ENCODE measurements at places on chromosomes 7 and 10.
A peak's percentile ranks its signal among the peaks of the same experiment; 100 is the strongest.

GRCh38 chr10:44339218-44339617 lies 45.7 kb downstream of the CXCL12 start:
- no peak for DNase-seq

GRCh38 chr10:30027057-30028005 lies 32.1 kb downstream of the JCAD start:
- peak; percentile 43 for DNase-seq

GRCh38 chr10:15216700-15217099 lies 48.2 kb upstream of the NMT2 start:
- DNase-seq = no peak

GRCh38 chr10:48462482-48463020 lies 142.3 kb downstream of the ARHGAP22 start:
- no peak for DNase-seq

- no peak for DNase-seq
Observed at GRCh38 chr10:44651834-44652233, 259.3 kb upstream of the TMEM72 start.

- DNase-seq = no peak
Observed at GRCh38 chr10:20521186-20521585, 375.9 kb downstream of the NEBL start.

DNA sequence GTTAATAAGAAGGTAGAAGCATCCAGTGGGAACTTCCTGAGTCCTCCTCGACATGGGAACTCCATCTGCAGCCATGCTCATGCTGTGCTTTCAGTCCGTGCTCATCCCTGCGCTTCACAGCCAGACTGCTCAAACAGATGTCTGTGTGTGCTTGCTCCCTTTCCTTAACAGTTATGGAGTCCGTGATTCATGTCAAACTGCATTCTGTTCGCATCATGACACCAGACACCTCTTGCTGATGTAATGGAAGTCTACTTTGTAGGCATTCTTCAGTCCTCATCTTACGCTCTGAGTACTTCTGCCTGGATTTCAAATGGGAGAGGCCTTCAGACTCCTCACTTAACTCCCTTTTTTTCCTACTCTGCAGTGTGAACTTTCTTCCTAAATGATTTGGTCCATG lies 304.9 kb downstream of the SUGCT start:
- no peak for DNase-seq

DNA sequence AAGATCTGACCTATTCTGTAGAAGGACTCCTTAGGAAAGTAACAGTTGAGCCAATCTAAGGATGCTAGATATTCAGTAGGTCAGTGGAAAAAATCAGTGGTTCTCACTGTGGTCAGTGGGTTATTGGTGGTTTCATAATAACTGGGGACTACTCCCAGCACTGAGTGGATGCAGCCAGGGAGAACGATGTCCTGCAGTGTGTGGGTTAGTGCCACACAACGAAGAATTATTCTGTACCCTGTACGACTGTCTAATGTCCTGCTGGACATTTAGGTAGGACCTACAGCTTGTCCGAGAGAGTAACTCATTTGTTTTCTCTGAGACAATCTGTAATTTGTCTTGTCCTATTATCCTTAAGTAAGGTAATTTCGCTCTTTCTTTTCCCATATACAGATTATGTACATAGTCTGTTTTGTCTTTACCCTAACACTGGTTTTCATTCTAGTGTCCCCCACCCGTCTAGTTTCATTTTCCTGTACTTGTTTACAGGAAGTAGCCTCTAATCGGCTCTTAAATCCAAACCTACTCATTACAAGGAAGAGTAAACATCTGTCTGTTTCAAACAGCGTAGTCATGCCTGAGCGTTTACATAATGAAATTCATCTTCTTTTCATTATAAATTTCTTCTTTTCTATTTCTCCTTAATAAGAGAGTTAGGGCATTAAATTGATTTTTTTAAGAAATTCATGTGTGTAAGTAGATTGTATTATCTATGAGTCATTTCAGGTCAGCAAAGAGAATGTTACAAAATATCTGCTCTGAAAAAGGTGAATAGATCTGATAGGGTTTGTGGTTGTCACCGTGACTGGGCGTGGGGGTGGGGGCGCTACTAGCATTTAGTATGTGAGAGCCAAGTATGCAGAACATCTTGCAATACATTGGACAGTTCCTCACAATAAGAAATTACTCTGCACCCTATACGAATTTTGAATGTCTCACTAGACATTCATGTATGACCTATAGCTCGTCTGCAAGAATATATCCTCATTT lies 8.3 kb upstream of the ZC3HAV1L start:
- peak; percentile 14 for DNase-seq

GRCh38 chr7:158863611-158864506 lies 7.5 kb downstream of the DYNC2I1 start:
- DNase-seq = no peak

DNA sequence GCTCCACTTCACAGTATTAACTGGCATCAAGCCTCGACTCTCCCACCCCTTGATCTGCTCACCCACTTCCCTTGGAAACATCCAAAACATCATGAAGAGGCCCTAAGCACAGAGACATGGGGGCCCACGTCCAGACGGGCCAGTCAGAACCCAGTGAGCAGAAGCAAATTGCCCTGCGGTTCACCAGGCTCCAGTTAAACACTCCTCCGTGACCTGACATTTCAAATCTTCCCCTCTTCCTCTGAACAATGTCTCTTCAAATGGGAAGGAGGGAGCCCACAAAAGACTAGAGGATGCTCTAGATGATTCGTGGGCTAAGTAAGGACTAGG lies 44.8 kb downstream of the CLEC2L start:
- no peak for DNase-seq

DNA sequence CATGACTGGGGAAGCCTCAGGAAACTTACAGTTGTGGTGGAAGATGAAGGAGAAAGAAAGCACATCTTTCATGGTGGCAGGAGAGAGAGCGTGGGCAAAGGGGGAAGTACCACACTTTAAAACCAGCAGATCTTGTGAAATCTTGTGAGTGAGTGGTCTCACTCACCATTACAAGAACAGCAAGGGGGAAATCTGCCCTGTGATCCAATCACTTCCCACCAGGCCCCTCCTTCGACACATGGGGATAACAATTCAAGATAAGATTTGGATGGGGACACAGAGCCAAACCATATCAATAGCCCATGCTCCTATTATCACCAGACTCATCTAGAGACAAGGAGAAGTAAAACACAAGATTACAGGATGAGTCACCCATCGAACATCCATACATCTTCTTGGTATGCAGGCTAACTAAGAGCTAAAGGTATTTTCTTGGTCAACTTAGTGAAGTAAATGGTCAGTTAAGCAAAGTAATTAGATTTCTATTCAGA lies 55.3 kb upstream of the YAE1 start:
- no peak for DNase-seq

DNA sequence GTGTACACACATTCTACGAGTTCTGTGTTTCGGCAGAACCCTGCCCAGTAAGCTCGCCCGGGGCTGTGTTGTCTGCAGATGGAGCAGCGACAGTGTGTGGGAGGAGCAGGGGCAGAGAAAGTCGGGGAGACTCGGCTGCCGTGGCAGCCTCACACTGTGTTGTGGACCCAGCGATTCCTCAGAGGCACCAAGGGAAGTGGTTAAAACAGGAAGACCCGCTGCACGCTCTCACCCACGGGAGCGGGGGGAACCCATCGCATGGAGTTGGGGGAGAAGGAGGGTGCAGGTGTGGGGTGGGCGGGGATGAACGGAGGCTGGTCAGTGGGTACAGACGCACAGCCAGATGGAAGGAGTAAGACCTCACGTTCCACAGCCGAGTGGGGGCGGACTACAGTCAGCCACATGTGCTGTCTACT lies 250.2 kb downstream of the ELFN1 start:
- no peak for DNase-seq

GRCh38 chr7:128176696-128177095 lies 64.4 kb upstream of the LEP start:
- no peak for DNase-seq

DNA sequence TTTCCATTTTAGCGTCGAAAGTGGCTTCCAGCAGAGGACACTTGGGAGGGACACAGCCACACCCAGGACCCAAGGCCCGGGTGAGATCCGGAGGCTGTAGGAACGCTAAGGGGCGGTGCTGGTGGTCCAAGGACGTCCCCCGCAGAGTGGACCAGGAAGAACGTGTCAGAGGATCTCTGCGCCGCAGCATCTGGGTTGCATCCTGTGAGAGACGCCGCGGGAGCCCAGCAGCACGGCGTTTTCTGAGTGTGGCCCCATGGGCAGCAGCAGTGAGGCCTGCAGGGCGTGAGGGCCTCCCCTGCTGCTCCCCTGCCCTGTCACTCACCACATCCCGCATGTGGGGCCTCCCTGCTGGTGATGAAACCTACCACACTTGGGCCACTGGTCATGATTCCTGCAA lies 40.5 kb upstream of the BNIP3 start:
- no peak for DNase-seq

DNA sequence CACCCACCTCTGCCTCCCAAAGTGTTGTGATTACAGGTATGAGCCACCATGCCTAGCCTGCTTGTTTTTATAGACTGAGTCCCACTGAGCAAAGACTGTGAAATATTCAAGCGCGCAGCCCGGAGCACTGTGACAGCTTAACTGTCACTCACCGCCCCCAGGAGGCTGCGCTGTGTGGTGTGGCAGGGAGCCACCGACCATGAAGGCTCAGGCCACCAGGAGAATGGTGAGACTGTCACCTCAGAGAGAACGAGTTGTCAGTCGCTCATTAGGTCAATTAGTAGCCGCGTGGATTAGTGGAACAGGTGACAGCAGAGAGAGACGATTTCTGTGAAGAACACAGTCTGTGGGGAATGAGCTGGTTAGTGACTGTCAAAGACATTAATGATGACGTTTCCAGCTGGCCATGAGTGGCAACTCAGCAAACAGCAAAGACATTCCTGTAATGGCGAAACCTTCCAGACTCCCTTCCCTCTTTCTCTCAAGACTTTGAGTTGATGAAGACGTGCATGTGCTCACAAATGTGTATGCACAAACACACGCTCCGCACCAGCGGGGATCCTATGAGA lies 64.5 kb downstream of the CYCS start:
- DNase-seq = no peak

DNA sequence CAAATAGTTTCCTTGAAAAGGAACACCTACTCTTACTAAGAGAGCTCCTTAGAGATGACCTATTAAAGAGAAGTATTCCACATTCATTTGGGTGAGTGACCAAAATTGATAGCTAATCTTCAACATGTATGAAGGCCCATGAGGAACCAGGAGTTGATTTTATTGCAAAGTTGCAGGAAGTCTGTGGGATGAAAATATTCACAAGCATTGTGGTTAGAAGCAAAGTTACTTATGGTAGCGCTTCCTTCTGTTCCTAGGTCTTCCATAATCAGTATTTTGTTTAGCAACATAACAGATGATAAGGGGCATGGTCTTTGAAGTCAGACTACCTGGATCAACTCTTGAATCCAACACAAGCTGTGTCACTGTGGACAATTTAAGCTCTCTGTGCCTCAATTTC lies 164.5 kb downstream of the DGKB start:
- no peak for DNase-seq

GRCh38 chr10:43264344-43264964 lies 2.4 kb downstream of the RASGEF1A start:
- no peak for DNase-seq

DNA sequence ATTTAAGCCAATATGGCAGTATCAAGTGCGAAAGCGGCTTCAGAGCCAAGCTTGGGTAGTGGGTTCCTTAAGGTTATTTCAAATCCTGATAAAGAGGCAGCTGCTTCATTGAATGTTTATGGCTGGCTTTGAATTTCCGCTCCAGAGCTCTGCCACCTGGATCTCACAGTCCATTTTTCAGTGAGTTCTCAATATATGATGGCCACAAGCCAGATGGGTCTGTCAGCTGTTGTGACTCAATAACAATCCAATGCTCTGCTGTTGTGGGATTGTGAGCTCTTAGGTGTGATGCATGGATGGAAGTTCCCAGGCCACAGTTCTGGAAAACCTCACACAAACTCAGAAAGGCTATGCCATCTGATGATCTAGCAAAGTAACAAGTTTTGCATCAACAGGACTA lies 743.8 kb upstream of the LRRN3 start:
- DNase-seq = no peak

DNA sequence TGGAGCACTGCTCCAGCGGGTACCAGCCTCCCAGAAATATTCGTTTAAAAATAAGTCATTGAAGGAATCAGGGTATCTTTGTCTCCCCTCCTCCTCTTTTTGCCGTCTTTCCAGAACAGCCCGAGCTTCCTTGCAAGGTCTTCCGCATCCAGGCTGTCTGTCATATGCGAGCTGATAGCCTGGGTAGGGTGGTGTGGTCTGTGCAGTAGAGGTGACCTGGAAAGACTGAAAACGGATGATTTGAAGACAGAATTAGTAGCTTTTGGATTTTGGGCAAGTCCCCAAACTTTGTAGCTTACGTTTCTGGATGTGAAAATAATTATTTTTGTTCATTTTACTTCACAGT lies 480 bp downstream of the VPS50 start:
- DNase-seq = no peak

DNA sequence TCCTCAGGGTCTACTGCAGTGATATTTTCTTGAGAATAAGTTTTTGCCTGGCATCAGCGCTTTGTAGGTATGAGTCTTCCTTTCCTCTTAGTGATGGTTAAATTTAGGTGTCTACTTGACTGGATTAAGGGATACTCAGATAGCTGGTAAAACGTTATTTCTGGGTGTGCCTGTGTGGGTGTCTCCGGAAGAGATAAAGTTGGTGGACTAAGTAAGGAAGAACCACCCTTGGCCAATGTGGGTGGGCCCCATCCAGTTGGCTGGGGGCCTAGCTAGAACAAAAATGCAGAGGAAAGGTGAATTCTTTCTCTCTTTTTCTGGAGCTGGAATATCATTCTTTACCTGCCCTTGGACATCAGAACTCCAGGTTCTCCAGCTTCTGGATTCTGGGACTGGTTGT lies 138.8 kb downstream of the ADCYAP1R1 start:
- no peak for DNase-seq

GRCh38 chr7:143448429-143448828 lies 5.2 kb downstream of the TAS2R60 start:
- no peak for DNase-seq

DNA sequence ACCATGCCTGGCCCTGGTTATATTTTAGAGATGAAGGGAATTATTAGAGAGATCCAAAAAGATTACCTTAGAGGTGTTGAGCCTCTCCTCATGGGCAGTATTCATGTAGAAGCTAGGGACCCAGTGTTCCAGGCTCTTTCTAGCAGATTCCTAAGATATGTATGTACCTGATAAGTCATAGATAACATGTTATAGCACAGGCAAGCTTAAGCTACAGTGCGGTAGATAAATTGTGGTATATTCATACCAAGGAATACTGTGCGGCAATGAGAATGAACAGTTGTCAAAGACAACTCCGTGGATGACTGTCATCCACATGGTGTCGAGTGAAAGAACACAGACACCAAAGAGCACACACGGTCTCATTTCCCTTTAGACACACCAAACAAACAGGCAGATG lies 53.1 kb downstream of the TACR2 start:
- no peak for DNase-seq

DNA sequence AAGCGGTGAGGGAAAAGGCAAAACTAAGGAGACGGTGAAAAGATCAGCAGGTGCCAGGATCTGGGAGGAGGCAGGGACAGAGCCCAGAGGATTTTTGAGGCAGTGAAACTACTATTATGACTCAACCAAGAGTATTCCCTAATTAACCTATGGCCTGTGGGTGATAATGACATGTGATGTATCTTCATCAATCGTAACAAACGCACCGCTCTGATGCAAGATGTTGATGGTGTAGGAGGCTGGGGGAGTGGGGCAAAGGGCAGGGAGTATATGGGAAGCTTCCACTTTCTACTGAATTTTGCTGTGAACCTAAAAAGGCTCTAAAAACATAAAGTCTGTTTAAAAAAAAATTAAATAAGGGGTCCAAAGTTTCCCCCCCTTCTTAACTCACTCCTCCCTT lies 25.5 kb upstream of the EZH2 start:
- no peak for DNase-seq

All from stimulated activated CD8-positive, alpha-beta memory T cell treated with anti-CD3 and anti-CD28 coated beads, Interleukin-15, amount 100 ng/mL, for 24 hours (primary cell).